ENCODE measurements at places on chromosomes 7 and 10.

DNA sequence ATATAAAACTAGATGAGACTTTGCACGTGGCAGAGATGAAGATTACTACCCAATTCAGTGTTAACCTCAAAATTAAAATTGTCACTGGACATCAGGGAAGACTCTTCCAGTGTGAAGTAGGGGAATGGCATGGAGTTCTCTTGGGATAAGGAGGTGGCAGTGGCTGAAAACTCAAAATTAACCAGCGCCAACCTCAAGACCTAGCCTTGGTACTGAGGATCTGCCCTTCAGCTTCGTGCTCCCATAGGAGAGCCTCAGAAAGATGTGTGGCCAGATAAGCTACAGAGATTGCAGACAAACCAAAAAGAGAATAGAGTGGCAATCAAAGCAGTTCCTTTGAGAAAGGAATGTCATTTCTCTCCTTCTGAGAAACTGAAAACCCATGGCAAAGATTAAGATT lies 47.3 kb upstream of the CAPZA2 start:
- DNase-seq, result no peak

DNA sequence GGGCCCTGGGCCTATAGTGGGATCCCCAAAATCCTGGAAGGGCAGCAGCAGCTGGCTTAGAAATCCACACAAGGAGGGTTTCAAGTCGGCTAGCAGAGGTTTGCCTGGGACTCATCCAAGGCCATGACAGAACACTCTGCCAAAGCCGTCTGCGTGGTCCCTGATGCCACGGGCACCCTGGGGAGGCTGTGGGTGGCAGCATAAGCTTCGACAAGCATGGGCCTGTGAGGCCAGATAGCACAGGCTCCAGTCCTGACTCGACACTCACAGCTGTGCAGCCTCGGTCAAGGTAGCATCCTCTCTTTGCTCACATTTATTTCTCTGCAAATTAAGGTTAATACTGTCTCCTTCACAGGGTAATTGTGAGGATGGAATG lies 138.3 kb downstream of the JCAD start:
- no peak for DNase-seq

- DNase-seq, result no peak
Observed at GRCh38 chr7:1787681-1788235, 117.7 kb downstream of the ELFN1 start.

- no peak for DNase-seq
Observed at GRCh38 chr7:149385195-149385950, 75.5 kb downstream of the ZNF777 start.

GRCh38 chr10:48343106-48343505 lies 36.6 kb downstream of the MAPK8 start:
- no peak for DNase-seq

DNA sequence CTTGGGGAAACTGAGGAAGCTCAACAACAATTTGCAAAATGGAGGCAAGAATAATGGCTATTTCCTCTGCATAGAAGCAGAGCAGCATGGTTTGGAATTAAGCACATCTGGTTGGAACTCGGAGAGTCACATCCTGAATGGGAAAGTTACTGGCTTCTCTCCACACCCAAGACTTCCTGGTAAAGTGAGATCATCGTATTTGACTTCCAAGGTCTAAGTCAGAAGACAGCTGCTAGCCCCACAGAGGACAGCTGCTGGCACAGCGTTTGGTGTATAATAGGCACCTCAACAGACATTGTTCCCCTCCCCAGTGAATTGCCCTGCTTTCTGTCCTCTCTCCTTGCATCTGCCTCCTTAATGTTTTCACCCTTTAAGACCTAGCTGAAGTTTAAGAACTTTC lies 37.0 kb upstream of the NRF1 start:
- DNase-seq, result no peak

- no peak for DNase-seq
Observed at GRCh38 chr7:132879579-132879978, 202.3 kb downstream of the CHCHD3 start.

GRCh38 chr7:127091620-127092019 lies 161.1 kb downstream of the GRM8 start:
- no peak for DNase-seq

DNA sequence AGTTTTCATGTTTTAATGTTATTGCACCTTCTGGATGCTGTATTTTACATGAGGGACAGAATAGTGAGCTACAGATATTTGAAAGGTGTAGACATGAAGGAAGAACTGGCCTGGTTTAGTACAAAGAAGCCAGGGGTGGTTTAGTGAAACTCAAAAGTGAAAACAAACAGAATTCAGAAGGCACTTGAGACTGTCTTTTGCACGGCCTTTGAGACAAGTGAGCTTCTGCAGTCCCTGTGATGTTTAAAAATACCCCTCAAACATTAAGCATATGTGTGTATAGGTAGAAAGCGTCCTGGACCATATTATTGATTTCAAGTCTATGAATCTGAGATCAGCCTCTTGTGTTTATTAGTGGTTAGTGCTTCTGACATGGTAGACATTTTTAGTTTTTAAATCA lies 118.9 kb downstream of the CDK14 start:
- DNase-seq, result no peak

GRCh38 chr7:146201945-146202344 lies 85.3 kb downstream of the CNTNAP2 start:
- DNase-seq, result no peak

- DNase-seq, result no peak
Observed at GRCh38 chr10:114131094-114131493, 42.9 kb downstream of the CCDC186 start.

- no peak for DNase-seq
Observed at GRCh38 chr7:36904802-36905201, 180.5 kb upstream of the AOAH start.

- no peak for DNase-seq
Observed at GRCh38 chr7:74320645-74321221, 31.5 kb downstream of the CLIP2 start.

Measured in iPS-NIHi11 (cell line).